ENCODE measurements at places on chromosomes 3 and 15. TPM values are rescaled to one million over a fixed set of nuclear protein-coding genes. Genes with fewer than 3 reads are reported as not detected.

MOBP gene
- total RNA-seq, result not detected

- no peak for DNase-seq
Measured at GRCh38 chr3:111621535-111621934, 26.4 kb upstream of the ZBED2 start.

- no peak for DNase-seq
Measured at GRCh38 chr3:189718215-189718614, 87.0 kb downstream of the TP63 start.

GRK7 gene
- total RNA-seq, result 0.14 TPM

- DNase-seq, result no peak
Measured at GRCh38 chr3:2452249-2452648, 353.6 kb downstream of the CNTN4 start.

DNA sequence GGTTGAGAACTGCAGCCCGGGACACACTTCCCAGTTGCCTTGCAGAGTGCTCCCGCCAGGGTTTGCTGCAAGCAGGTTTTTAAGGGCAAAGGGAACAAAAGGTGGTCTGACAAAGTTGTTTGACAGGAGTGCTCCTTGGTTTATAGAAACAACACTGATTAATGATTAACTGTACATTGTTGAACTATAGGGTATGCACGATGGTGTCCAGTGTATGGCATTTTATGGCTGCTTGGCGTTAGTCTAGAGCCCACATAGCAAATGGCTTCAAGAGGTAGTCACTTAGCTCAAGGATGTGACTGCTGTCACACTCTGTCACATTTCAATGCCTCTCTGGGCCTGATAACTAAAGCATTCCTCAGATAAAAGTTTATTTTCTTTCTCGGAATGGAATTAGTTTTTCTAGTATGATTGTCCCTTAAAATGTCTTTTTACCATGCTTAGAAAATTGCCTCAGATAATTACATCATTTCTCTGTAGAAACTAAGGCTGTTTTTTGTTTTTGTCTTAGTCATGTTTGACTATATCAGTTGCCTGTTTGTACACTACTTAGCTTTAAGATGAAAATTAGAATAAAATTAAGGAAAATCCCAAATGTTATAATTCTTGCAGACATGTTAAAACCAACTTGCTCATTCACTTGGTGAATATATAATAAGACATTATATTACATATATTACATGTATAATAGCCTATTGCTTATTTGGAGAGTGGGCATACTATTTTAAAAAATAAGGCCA, 61.3 kb upstream of the GATM start:
- no peak for DNase-seq

CTXN2 gene
- not detected for total RNA-seq

BNC1 gene
- total RNA-seq, result 0.19 TPM

DNA sequence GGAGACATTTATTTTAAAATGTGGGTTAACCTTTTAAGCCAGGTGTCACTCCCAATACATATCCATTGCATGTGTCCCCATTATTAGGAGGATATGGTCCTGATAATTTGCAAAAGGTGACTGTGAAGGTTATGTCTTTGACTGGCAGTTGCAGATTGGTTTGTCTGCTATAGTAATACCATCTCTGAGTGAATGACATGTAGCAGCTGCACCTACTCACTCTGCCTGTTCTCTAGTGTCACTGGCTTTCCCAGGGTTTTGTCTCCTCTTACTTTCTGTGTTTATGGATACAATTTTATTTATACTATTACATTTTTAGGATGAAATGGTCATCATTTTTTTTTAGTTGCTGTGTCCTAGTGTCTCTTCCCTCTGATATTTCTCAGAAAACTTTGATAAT, 393.2 kb downstream of the C3orf38 start:
- DNase-seq, result no peak

DNA sequence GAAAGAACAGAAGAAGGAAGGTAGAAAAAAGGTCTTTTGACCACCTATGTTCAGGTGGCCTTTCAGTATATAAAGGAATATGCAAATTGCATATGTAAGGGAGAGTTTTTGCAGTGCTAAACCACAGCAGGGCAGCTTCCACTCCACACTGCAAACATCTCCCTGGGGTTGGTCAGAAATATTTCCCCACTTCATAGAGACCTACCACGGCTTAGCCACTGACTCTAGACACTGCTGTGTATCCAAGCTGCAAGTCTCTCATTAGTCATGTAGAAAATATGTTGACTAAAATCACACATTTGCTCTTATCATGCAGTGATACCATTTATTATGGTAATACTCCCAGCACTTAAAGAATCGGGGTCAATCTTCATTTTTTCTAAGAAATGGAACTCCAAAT, 214.9 kb upstream of the NR2F2 start:
- DNase-seq, result no peak

DNA sequence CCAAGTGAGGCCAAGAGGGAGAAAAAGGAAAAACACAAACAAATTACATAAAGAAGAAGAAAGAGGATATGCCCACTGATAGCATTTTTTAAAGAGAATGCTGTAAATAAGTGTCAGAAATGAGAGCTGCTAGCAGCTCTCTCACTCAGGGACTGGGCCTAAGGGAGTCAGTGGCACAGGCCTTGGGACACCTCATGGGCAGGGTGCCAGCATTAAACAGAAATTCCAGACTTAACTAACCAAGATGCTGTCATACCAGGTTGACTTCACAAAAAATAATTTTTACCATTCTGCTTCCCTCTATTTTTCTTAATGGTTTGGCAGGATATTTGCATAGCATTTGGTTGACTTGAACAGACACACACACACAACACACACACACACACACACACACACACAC, 92.3 kb upstream of the ADAMTSL3 start:
- no peak for DNase-seq
